ENCODE measurements at places on chromosomes 7 and 10. TPM values are rescaled to one million over a fixed set of nuclear protein-coding genes. Genes with fewer than 3 reads are reported as not detected.

- DNase-seq, result no peak
Measured at GRCh38 chr10:33859319-33860022, 525.0 kb upstream of the NRP1 start.

GRCh38 chr7:85287106-85287825 is 100.4 kb upstream of the SEMA3D start:
- DNase-seq, result no peak

ANKRD2 gene
- total RNA-seq, result 0.67 TPM

- DNase-seq, result no peak
Measured at GRCh38 chr7:50699143-50699542, 83.6 kb downstream of the GRB10 start.

- DNase-seq, result no peak
Measured at GRCh38 chr7:142790555-142790954, 19.8 kb downstream of the PRSS2 start.

DNA sequence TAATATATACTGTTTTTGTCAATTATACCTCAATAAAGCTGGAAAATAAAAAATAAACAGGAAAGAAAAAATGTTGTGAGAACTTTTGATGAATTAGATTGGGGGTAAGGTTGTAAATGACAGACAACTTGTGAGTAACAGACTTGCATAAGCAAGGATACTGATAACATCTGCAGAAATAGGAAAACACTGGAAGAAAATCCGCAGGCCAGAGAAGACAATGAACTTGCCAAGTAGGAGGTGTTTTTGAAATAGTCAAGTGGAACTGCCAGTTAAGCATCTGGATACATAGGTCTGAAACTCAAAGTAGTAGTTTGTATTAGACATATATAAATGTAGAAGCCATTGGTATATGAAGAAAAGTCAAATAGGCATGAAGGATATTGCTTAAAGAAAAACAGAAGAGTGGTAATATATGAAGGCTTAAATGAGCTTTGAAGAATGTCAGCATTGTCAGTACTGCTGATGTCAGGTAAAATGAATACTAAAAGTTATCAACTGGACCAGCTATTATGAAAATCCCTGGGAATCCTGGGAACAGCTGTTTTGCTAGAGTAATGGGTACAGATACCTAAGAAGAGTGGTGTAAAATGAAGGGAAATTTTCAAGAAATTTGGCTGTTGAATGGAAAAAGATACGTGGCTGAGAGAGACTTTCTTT is 58.7 kb downstream of the DNAJC1 start:
- DNase-seq, result no peak

DNA sequence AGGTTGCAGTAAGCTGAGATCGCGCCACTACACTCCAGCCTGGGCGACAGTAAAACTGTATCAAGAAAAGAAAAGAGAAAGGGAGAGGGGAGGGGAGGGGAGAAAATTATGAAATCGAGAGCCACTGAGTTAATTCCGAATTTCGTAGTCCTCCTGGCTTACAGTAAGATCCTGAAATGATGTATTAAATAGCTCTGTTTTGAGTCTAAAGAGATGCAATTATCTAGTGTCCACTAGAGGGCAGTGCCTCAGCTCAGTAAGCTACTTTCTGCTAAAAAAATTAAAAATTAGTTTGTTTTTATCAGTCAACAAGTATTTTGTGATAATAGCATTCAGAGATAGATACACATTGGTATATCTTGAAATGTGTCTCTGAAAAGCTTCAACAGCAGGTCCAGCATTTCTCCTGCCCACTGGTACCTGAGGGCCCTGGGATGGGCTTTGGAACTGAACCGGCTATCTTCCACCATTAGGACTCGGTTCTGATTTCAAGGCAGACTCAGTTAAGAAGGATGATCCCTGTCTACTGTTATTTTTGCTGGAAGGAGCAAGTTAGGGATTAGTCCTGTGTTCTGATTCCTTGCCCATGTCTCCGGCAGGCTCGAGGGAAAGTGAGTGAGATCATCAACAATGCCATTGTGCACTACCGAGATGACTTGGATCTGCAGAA is 19.5 kb downstream of the TSPAN33 start:
- DNase-seq, result no peak

ADARB2 gene
- not detected for total RNA-seq

FAM25C gene
- not detected for total RNA-seq

DNA sequence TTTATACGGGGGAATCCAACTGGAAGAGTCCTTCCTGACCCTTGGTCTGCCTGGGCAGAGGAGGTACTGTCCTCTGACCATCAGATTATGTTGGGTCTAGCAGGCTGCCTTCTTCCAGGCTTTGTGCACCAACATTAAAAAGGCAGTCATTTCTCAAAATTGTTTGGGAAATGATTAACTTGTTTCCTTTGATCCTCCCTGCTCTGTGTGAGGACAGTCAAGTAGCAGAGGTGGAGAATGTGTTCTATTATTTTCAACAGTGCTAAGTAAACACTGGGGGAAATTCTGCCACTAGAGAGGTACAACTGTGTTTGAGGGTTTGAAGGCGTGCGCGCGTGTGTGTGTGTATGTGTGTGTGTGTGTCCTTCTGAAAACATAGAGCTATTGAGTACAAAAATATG is 20.6 kb downstream of the ACSL5 start:
- DNase-seq, result no peak

TRIM50 gene
- total RNA-seq, result not detected

DNA sequence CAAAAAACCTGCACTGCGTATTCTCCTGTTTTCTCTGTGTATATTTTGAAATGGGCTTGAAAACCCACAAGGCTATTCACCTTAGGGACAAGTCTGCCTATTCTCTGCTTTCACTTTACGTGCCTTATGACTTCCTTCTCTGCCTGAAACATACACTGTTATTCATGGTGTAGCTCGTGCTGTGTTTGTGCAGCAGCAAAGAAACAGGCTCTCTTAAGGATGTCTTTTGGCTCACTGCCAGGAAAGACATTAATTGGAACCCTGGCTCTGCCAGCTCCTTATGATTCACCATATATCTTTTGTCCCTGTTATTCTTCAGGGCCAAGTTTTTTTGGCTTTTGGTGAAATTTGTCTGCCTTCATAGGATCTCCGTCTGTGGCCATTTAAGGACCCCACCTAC is 92.4 kb downstream of the TMEM106B start:
- no peak for DNase-seq

TACC2 gene
- 54.6 TPM for total RNA-seq

STEAP1B gene
- total RNA-seq, result 2.8 TPM

SLC13A1 gene
- not detected for total RNA-seq

DNA sequence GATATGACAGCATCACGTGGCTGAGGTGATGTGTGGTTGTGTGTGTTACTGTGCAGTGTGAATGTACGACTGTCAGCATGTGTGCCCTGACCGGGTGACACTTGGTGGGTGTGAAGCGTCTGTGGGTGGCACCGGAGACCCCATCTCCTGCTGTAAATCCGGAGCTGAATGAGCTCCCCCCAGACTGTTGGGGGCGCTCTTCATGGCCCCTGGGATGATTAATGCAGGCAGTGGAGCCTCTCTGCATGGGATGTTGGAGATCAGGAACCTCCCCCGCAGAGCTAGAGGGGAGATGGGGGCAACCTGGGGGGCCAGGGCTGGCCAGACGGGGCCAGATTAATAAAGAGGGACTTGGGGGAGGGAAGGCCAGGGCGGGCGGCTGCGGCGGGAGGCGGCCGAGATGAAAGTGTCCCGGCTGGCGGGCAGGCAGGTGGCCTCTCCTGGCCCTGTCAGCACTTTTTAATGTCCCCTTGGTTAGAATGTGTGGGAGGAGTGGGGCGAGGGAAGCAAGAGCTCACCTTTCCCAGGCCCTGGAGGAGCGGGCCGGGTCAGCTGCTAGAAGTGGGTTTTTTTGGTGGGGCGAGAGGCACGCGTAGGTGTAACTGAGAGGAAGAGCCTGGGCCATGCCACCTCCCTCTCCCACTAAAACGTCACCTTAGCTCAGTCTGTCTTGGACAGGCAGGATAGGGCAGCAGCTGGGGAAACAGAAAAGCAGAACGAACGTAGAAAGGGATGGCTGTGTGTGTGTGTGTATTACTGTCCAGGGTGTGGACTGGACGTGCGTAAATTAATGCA is 34.1 kb downstream of the HIF1AN start:
- DNase-seq, result no peak

DNA sequence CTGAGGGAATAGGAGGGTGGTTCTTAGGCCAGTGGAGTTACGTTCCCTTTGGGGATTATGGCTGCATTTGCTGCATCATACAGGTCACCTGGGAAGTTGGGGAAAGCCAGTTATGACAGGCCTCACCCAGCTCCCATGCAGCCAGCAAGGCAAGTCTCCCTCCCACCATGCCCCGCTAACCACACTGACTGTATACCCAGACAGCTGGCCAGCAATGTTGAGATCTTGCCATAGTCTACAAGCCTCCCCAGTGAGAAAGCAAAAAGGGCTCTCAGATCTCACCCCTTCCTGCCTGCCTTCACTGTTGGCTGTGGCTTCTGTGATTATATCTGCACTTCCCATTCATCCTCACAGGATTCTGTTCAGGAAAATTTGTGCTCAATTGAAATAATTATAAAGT is 133.3 kb upstream of the HGF start:
- DNase-seq, result no peak

GRCh38 chr7:127847641-127848040 is 183.6 kb downstream of the LRRC4 start:
- no peak for DNase-seq

DNA sequence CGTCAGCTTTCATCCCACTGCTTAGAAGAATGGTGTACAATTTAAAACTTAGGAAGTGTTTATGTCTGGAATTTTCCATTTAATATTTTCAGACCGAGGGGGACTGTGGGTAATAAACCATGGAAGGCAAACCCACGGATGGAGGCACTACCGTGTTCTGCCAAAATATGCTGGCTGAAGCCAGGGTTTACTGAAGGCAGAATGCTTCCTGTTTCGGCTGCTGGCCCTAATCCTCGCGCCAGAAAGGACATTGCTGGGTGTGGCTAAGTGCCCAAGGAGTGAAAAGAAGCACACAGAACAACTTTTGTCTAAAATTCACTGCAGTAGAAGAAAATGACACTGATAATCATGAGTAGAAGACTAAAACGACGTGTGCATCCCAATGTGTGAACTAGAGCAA is 32.3 kb downstream of the PITRM1 start:
- DNase-seq, result peak; percentile 82

DNA sequence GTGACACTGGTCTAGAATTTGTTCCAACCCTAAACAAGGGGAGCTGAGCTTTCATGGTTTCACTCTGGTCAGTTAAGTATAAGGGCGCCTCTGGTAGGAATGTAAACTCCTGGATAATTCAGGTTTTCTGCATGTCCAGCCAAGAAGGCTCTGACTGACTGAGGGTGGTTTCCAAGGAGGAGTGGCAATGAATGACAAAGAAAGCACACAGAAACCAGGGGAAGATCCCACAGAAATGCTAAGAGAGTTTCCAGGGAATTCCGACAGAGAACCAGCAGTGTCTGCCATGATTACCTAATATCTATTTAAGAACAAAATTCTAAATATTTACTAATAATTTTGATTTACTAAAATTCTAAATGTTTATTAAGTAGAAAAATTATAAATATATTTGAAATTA is 27.3 kb upstream of the NRG3 start:
- no peak for DNase-seq
